ENCODE measurements at places on chromosomes 3 and 15.

GRCh38 chr3:89584398-89584797, 477.0 kb downstream of the EPHA3 start:
- DNase-seq = no peak

DNA sequence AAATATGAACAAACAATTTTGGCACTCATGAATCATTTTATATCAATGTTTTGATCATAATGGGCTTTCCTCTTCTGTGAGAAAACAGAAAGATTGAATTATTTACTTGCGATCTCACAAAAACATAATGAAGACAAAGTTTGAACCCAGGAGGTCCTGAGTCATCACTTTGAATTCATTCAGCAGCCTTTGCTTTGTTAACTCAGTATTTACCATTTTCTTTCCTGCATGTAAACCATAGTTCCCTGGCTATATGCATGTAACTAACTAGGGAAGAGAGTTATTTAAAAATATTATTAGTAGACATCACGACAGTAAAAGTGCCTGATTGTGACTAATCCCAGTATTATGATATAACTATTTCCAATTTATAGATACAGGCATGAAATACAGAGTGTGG, 1026.2 kb downstream of the PLOD2 start:
- DNase-seq = no peak

GRCh38 chr15:93028632-93029213, 60.3 kb downstream of the RGMA start:
- no peak for DNase-seq

GRCh38 chr3:178676077-178676476, 139.8 kb downstream of the KCNMB2 start:
- DNase-seq = no peak

GRCh38 chr3:11953778-11954177, 50.4 kb upstream of the SYN2 start:
- no peak for DNase-seq

GRCh38 chr15:40279437-40280141, 3.3 kb downstream of the ANKRD63 start:
- DNase-seq = no peak

- no peak for DNase-seq
Measured at GRCh38 chr3:32467333-32468070, 35.1 kb downstream of the CMTM6 start.

GRCh38 chr15:39344662-39345141, 236.2 kb upstream of the THBS1 start:
- no peak for DNase-seq

- no peak for DNase-seq
Measured at GRCh38 chr3:196235452-196236122, 19.3 kb downstream of the SLC51A start.

DNA sequence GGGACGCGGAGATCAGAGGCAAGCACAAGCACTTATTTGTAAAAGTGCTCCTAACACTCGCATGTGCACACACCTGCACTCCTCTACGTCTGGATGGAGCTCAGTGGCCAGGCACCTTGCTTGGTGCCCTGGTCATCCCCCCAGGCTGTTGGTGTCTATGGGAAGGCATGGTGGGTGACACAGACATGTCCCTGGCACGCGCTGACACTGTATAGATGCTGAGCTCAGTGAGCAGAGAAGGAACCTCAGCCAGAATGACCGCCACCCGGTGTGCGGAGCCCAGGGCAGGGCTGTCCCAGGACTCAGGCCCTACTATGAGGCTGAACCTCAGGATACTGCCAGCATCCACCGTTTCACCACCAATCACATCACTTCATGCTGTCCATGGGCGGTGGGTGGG, 64.5 kb downstream of the NIPA2 start:
- no peak for DNase-seq

GRCh38 chr15:82048811-82049210, 3.0 kb upstream of the MEX3B start:
- DNase-seq = no peak

GRCh38 chr3:194396859-194397756, 2.0 kb downstream of the GP5 start:
- DNase-seq = no peak

DNA sequence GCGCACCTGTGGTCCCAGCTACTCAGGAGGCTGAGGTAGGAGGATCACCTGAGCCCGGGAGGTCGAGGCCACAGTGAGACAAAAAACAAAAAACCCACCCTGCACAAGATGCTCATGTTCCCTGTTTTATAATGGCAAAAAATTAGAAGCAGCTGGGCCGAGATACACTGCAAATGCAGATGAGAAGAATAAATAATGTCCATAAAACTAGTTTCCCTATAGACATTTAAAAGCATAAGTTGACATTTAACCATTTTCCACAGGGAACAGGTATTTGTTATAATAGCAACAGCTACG, 537 bp upstream of the SCAP start:
- no peak for DNase-seq

- no peak for DNase-seq
Measured at GRCh38 chr15:83784975-83785374, 131.1 kb downstream of the ADAMTSL3 start.

DNA sequence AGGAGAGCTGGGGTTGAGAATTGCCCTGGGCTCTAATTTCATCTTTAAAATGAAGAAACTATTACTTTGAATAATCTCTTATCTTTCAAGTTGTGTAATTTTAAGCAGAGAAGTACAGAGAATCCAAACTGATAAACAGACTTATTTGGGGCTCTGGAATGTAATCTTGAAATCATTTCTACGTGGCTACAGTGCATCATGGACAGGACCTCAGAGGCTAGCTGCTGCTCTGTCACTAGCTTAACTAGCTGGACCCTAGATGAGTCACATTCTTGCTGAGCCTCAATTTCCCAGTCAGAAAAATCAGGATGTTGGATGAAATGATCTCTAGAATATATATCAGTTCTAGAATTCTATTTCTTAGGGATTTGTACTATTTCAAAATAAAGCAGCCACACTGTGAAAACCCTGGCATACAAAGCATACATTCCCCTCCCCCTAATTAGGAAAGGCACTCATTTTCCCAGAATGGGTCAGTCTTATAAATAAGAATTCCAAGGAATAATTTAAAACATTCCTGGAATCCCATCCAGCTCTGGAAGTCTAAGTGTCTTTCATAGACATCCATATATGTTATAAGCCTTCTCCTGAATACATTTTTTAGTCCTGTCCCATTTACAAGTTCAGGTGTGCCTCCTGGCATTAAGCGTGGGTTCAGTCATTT, 47.2 kb downstream of the RASGRP1 start:
- no peak for DNase-seq

GRCh38 chr15:41774882-41775417, 666 bp downstream of the MAPKBP1 start:
- DNase-seq = no peak

- no peak for DNase-seq
Measured at GRCh38 chr3:11059090-11059798, 66.7 kb downstream of the SLC6A1 start.

GRCh38 chr3:63611382-63611781, 41.1 kb upstream of the SNTN start:
- no peak for DNase-seq

GRCh38 chr15:63041402-63041973, 1.1 kb upstream of the TPM1 start:
- DNase-seq = no peak

DNA sequence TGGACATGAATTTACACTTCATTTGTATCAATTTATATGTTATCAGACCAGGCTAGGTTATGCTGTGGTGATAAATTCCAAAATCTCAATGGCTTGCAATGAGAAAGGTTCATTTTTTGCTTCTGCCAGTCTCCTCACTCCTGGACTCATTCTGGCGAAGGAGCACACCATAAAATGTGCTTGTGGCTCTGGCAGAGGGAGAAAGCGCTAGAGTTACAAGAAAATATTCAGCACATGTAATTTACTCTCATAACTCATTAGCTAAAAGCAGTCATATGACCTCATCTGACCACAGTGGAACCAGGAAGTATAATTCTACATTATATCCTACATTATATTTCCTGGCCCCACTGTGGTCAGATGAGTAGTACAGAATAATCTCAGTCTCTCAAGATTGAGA, 193.8 kb downstream of the BCHE start:
- no peak for DNase-seq
